T47D (cell line): ENCODE measurements at places on chromosomes 2 and 18.

DNA sequence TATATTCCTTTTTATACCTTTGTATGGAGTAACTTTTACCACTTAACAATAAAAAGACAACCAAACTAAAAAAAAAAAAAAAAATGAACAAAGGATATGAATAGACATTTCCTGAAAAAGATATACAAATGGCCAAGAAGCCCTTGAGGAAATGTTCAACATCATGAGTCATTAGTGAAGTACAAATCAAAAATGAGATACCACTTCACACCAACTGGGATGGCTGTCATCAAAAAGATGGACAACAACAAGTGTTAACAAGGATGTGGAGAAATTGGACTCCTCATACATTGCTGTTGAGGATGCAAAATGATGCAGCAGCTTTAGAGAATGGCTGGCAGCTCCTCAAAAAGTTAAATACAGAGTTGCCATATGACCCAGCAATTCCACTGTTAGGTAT is 22.6 kb upstream of the SCYGR2 start:
- no peak for DNase-seq

- no peak for DNase-seq
Observed at GRCh38 chr2:146131048-146131447, 1611.1 kb upstream of the ZEB2 start.

DNA sequence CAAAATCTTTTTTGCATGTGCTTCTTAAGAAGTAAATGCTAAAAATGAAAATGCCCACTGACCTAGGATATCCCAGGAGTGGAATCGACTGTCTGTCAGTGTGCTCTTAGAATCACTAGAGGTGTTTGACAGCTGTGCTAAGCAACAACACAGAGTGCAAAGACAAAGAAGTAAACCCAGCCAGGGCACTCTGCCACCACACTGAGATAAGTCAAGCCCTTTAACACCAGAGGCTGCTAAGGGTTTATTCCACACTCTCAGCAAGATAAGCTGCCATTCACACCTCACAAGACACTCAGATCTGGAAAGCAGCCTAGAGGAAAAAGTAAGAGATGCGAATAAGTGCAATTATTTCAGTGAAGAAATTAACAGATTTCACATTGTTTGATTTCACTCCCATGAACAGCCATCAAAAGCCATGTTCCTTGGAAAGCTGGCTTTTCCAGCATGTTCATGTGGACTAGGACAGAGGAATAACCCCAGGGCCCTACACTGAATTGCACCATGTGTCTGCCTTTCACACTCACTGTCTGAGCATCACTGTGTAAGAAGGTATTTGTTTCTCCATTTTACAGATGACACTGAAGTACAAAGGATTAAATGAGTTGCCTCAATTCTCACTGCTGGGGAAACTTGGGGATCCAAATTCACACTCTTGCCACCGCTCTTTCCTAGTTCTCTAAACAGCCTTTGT is 6.0 kb upstream of the BMP10 start:
- no peak for DNase-seq

DNA sequence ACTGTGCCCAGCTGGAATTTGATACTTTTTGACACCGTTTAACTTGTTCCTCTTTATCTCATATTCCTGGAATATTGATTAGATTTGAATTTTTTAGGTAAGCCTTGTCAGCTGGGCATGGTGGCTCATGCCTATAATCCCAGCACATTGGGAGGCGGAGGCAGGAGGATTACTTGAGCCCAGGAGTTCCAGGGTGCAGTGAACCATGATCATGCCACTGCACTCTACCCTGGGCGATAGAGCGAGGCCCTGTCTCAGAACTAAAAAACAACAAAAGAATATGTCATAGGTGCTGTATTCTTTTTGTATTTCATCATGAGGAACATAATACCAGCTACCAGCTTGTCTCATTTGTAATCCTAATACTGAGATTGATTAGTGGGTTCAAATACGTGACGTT is 90.3 kb downstream of the ZNF532 start:
- DNase-seq: no peak

GRCh38 chr18:1774261-1774660 is 797.0 kb downstream of the METTL4 start:
- DNase-seq: no peak

DNA sequence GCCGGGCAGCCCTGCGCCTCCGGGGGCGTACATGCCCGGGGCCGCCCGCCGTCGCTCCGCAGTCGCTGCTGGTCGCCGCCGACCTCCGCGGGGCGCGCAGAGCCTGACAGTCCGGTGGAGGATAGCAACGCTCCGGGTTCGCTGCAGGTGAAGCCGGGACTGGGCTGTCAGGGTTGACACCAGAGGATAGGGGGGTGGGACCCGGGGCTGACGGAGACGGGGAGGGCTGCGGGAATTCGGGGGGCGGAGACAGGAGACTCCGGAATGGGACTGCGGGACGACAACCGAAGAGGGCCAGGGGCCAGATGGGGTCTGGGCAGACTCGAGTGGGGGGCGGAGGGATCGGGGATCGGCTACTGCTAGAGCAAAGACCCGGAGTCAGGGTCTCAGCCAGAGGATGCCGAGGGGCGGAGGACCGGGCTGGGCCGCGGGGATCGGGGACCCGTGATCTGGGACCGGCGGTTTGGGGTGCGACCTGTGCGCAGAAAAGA is 403 bp downstream of the TMEM127 start:
- DNase-seq: peak; percentile 30

GRCh38 chr2:225002656-225003045 is 39.6 kb downstream of the DOCK10 start:
- peak; percentile 73 for DNase-seq
